ENCODE measurements at places on chromosomes 3 and 15.

GRCh38 chr15:64905119-64905831 is 6.4 kb upstream of the ANKDD1A start:
- peak; percentile 87 for DNase-seq

GRCh38 chr15:56394909-56395308 is 29.7 kb downstream of the TEX9 start:
- DNase-seq, result no peak

- DNase-seq, result no peak
Observed at GRCh38 chr3:56997041-56997440, 63.4 kb upstream of the SPATA12 start.

- DNase-seq, result no peak
Observed at GRCh38 chr3:36648241-36649034, 115.9 kb downstream of the DCLK3 start.

DNA sequence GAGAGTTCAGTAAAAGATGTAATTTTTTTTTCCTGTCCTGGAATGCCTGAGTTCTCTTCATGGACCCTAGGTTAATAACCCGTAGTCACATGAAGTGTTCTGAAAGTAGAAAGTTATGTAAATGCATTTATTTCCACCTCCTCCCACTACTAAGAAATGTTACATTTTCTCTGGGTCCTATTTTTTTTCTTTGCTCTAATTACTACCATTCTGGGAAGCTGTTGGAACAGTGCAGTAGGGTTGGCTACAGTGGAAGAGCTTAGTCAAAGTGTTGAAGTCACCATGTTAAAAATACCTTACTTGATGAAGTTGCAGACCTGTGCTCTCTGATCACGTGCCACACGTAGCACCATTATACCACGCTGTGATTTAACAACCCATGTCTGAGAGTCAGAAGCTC is 153.8 kb upstream of the TSC22D2 start:
- no peak for DNase-seq

- DNase-seq, result peak; percentile 28
Observed at GRCh38 chr3:12966847-12967605, 106.2 kb downstream of the IQSEC1 start.
